HFF-Myc (cell line): ENCODE measurements at places on chromosomes 6 and 20.
A peak's percentile ranks its signal among the peaks of the same experiment; 100 is the strongest.

GRCh38 chr6:34149452-34149810 lies 3.5 kb upstream of the GRM4 start:
- no peak for DNase-seq

DNA sequence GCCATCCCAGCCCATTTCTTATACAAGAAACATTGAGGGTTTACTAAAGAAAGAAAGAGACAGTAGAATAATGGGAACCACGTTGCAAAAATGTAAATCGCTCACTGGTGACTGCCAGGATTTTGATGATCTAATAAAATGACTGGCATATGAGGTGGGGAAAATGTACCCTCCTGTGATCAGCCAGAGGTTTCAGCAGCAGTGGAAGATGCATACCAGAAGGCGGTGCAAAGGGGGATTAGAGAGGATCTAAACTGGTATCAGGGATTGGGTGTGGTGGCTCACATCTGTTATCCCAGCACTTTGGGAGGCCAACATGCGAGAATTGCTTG lies 60.8 kb upstream of the DDR1 start:
- no peak for DNase-seq

DNA sequence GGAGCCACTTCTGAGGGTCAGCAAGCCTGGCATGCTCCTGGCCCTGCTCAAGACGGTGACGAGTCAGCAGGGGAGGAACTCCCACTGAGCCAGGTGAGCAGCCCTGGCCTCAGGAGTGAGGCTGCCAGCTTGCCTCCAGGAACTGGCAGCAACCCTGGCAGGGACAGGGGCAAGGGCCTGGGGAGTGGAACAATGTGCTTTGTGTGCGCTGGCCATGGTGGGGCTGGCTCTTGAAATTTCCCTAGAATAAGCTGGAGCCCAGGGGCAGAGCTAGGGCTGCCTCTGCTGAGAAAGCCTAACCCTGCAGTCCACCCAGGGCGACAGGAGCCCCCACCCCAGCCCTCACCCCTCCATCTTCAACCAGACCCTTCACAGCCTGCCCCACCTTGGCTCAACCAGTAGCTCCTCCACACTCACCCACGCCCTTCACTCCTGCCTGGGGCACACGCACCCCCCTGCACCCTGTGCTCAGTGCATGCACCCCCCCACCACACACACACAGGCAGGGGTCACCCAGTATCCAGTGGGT lies 88.0 kb downstream of the MRPL14 start:
- no peak for DNase-seq

DNA sequence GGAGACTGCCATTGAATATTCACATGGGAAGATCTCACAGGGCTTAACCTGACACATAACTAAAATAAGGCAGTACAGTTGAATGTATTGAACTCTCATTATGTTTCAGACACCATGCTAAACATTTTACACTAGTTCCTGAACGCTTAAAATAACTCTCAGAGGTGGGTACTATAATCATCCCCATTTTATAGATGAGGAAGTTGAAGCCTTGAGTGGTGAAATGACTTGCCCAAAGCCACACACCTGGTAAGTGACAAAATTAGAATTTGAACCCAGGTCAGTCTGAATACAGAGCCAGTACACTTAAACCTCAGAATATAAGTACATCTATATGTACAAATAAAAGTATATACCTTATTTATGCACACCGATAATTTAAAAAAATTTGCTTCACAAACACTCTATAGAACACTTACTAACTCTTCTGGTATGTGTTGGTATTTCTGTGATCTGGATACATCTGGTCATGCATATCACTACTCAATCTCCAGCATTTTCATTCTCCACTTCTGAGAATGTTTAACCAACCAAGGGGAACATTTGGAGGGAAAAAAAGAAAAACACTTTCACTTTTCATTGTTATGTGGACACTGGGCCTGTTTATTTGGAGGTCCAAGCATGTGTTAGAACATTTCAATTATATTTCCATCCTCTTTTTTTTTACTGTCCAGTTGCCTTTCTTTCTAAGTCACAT lies 4.6 kb upstream of the BICRAL start:
- no peak for DNase-seq

- no peak for DNase-seq
These were observed 6.1 kb upstream of the NANP start for GRCh38 chr20:25629816-25630499.

- DNase-seq, result no peak
These were observed 39.1 kb downstream of the ILRUN start for GRCh38 chr6:34657307-34657978.

- DNase-seq, result no peak
These were observed 25.9 kb downstream of the MTO1 start for GRCh38 chr6:73487473-73487872.

GRCh38 chr20:22578221-22579118 lies 5.9 kb downstream of the FOXA2 start:
- DNase-seq, result no peak

DNA sequence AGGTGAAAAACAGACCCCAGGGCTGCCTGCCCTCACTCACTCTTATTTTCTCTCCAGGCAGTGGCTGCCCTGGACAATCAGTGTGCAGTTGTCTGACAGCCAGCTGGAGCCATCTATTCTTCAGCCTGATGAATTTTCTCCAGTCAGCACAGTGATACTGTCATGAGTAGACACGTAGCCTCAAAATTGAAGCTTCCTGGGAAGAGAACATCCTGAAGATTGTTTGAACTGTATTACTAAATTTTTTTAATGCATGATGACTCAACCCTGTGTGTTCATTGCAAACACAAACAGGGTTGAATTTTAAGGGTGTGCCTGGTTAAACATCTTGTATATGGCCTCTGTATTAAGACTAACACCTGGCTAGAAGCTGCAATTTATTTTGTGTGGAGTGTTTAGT lies 49.8 kb upstream of the STXBP5 start:
- no peak for DNase-seq

- DNase-seq, result no peak
These were observed 172.3 kb upstream of the CST7 start for GRCh38 chr20:24776755-24777271.

DNA sequence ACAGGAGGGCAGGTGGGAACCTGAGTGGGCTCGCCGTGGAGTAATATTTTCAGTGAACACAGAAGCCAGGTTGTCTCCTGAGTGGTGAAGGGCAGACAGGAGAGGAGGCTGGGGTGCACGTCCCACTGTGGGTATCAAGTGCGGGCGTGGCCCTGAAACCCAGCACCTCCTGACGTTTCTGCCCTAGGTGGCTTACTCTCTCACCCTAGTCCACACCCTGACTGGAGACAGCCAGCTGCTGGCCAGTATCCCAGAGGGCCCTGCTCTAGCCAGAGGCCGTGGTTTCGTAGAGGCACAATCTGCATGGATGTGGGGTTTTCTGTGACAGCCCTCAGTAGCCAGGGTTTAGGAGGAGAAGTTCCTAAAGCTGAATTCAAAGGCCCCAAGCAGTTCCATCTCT lies 86.7 kb downstream of the TRERF1 start:
- DNase-seq, result no peak

GRCh38 chr6:15153191-15153590 lies 92.7 kb upstream of the JARID2 start:
- no peak for DNase-seq

DNA sequence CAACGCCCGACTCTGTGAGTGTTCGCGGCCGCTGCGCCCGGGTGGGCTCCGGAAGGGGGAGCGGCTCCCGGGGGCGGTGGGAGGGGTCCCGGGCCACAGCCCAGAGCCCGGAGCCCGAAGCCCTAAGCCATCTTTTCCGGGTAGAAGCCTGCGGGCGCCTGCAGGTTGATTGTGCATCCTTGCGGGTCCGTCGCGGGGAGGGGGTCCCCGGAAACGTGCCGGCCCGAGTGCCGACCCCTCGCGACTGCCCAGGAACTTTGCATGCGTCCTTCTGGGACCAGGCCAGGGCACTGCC lies 413 bp downstream of the PTPRA start:
- DNase-seq, result no peak

DNA sequence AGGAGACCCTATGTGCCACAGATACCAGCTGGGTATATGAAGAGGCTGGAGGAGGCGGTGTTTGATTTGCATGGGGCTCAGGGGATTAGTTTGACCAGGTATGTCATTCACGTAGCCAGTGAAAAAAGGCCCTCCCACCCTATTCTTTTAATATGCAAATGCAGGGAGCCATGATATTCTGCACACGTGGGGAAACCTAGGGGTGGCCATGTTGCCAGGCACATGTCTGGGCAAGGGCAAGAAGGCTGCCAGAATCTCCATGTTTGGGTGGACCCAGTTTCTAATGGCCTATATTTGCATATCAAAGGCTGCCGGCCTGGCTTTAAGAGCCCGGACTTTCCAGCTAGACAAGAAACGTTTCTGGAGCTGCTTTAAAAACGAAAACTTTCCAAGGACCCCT lies 60.4 kb downstream of the SOX4 start:
- DNase-seq, result no peak

GRCh38 chr20:63230800-63231268 lies 4.9 kb upstream of the BIRC7 start:
- no peak for DNase-seq

- no peak for DNase-seq
These were observed 43.4 kb downstream of the FAM135A start for GRCh38 chr6:70456735-70457134.

- no peak for DNase-seq
These were observed 86.1 kb downstream of the FOXC1 start for GRCh38 chr6:1695546-1696462.

DNA sequence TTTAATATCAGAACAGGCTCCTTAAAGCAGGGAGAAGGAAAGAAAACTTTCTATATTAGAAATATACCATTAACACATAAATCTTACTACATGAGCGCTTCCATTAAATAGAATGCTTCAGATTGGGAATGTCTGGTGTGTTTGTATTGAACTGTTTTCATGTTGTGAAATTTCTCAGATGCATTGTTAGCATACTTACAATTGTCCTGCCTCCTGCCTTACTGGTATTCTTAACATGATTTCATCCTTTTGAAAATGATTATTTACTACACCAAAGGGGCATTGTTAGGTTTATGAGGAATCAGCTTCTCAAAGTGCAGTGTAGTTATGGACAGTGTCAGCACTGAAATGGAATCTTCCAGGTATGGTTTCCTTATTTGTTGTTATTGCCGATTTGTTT lies 145.6 kb downstream of the MTFR2 start:
- DNase-seq, result no peak

GRCh38 chr20:49505518-49505917 lies 23.1 kb upstream of the KCNB1 start:
- DNase-seq, result no peak

DNA sequence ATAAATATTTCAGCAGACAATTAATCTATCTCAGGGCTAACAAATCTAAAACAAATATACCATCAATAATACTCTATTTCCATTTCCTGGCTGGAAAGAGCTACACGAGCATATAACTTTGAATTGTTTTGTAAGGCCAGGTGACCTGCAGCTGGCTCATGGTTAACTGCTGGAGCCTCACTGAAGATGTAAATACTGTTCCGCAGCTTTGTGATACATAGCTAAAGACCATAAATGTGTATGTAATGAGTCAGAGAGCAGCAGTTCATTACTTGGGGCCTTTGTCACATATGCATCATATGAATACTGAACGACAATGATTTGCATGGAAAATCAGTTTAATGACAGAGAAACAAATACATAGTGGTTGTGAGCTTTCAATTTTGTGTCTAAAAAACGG lies 109.4 kb upstream of the CCN2 start:
- peak; percentile 56 for DNase-seq

DNA sequence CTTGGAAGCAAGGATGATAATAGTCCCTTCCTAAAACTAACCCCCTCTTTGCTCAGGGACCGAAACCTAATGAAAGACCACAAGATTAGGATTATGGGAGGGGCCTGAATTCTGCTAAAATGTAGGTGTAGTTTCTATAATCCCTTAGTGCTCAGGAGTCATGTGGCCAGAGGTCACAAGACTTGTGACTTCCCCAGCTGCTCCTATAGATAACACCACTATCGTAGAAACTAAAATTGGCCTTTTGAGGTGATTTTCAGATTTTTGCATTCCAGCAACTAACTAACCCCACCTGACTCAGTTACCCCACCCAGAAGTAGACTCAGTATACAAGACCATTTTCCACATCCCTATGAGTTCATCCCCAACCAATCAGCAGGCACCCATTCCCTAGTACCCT lies 42.1 kb downstream of the MDN1 start:
- DNase-seq, result no peak

- no peak for DNase-seq
These were observed 1.2 kb downstream of the POPDC3 start for GRCh38 chr6:105178636-105179035.

DNA sequence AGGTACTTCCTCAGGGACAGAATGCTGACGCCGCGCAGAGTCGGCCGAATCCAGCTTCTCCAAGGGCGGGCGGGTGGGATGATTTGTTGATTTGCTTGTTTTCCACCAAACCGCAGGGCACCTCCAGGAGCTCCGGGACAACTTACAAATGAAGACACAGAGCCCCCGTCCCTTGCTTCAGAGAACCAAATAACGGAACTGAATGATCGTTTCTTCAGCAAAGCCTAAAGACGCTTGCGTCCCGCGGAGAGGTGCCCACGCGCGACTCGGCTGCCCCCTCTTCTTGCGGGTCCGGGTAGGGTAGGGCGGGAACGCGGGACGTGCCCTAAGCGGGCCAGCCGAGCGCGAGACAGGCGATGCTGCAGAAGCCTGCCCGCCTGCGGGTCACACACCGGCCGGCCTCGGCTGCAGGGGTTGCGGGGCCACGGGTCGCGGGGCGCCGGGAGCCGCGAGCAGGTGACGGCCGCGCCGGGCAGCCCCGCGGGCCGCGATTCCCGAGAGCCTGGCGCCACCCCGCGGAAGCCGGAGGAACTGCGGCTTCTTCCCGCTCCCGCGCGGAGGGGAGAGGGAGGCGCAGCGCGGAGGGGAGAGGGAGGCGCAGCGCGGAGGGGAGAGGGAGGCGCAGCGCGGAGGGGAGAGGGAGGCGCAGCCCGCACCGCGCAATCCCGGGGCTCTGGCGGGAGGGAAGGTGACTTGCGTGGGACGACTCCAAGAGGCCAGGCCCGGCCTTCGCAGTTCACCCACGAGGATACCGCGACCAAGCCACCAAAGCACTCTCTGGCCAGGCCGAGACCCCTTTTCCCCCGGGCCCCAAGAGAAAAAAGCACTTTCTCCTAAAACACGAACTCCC lies 7.7 kb upstream of the FOXF2 start:
- no peak for DNase-seq

GRCh38 chr6:84119277-84119676 lies 85.7 kb downstream of the MRAP2 start:
- no peak for DNase-seq
